Activated CD4-positive, alpha-beta T cell treated with anti-CD3 and anti-CD28 coated beads, Interleukin-2, amount 50 U/mL, for 48 hours (primary cell): ENCODE measurements at places on chromosomes 3 and 15.

- DNase-seq, result no peak
Observed at GRCh38 chr3:171867981-171868380, 24.8 kb downstream of the TMEM212 start.

- no peak for DNase-seq
Observed at GRCh38 chr15:85658816-85659215, 135.9 kb downstream of the KLHL25 start.

DNA sequence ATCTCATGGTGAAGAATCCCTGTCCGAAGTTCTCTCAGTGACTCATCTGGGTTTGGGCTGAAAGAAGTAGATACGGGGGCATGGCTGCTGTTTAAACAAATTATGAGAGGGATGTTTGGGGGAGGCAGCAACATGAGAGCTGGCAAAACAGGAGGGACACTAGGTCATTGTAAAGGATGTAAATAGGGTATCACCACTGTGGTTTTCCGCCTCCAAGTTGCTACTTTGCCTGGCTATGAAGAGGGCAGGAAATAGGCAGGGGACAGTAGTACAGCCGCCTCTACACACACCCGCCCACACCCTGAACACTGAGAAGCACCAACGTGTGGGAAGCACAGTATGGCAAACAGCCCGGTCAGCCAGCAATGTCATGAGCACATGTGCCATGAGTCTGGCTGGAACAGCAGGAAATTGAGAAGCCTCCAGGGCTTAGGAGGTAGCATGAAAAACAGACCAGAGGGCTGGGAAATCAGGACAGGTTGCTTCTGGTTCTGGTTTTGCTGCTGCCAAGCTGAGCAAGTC, 17.1 kb downstream of the HEXA start:
- peak; percentile 7 for DNase-seq

GRCh38 chr15:66757030-66757429, 55.0 kb downstream of the SMAD6 start:
- DNase-seq, result no peak

GRCh38 chr3:55939287-55939686, 452.2 kb upstream of the WNT5A start:
- no peak for DNase-seq

- DNase-seq, result no peak
Observed at GRCh38 chr3:30914696-30915095, 20.2 kb upstream of the GADL1 start.

DNA sequence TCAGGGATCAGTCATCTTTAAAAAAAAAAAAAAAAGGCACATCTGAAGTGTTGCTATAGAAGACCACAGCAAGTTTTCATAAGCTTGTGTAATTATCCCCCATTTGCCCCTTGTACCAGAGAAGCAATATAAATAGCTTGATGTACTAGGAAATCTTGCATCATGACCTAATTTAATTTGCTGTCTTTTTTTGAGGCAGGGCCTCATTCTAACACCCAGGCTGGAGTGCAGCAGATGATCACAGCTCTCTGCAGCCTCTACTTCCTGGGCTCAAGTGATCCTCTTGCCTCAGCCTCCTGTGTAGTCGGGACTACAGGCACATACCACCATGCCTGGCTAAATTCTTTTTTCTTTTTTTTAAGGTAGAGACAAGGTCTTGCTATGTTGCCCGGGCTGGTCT, 88.7 kb downstream of the ARIH1 start:
- DNase-seq, result no peak

GRCh38 chr3:48858709-48859108, 11.0 kb upstream of the PRKAR2A start:
- no peak for DNase-seq

- DNase-seq, result no peak
Observed at GRCh38 chr15:39667382-39668127, 86.7 kb downstream of the THBS1 start.

DNA sequence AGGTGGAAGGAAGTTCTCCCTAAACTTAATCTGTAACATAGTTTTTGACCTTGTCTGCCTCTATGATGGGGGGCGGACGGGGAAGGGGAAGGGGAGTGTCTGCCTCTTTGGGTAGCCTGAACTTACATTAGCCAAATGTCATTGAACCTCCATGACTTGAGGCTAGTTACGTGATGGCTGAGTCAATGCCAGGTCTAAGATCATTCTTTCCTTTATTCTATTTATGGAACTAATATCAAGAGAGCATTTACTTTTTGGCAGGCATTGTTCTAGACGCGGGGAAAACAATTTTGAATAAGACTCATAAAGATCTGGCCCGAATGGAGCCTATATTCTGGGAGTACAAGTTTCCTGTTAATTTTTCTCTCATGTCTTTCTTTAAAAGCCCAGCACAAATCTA, 340.7 kb upstream of the C2CD4B start:
- no peak for DNase-seq

GRCh38 chr3:187570776-187571175, 99.4 kb downstream of the SST start:
- DNase-seq, result no peak

GRCh38 chr3:32310336-32310735, 71.9 kb downstream of the CMTM8 start:
- DNase-seq, result no peak

DNA sequence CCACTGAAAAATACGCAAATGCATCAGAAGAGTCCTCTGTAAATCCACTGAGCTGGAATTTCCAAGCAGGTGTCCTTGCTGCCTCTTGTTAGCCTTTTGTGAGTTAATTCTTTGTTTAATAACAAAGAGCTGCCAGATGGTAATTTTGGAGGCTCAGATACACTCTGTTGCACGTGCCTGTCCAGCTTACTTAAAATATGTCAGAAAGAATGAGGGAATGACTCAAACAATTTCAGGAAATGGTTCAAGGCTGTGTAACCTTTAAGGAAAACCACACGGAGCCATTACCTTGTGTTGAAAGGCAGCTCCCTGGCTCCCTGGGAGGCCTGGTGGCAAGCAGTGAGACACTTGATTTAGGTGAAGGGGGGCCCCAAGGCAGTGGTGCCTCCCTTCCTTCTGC, 302.2 kb upstream of the CTDSPL start:
- DNase-seq, result no peak

DNA sequence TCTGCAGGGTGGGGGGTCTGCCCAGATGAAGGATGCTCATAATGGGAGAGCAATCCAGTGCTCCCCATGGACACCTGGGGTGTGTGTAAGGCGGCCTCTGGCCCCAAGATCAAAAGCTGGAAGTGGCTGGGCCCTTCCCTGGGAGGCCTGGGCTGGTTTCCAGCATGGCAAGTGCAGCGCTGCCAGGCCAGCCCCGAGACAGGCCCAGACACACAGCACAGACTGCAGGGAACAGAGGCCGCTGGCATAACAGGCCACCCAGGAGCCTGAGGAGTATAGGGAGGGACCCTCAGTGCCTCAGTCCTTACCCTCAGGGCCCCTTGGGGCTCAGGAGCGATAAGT, 10.0 kb downstream of the ITPKA start:
- no peak for DNase-seq

DNA sequence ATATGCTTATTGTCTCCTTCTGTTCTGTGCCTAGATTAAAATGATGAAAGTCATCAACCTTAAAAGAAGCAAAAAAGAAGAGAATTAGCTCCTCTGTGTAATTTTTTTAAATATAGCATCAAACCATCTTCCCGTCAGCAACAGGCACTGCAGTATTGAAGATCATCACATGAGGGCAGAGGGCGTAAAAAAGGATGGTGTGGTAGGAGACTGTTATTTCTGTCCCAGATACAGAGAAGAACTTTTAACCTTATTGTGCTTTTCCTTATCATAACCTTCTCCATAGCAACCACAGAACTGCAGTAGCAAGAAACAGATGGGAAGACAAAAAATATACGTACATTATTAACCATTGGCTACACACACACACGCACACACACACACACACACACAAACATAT, 88.8 kb downstream of the IGSF11 start:
- no peak for DNase-seq

- no peak for DNase-seq
Observed at GRCh38 chr15:101110681-101111569, 140.9 kb downstream of the CHSY1 start.

DNA sequence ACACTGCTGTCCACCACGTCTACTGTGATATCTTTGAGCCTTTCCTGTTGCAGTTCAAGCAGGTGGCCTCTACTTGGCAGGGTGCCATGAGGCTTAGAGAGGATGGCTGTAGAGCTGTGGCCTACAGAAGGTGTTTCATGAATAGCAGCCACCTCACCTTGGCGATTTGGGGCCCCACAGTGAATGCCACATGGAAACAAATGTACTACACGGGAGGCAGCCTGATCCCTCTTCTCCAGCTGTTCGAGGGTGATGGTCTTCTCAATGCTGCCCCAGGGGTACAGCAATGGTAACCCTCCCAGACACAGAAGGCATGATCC, 70.7 kb downstream of the FAM43A start:
- no peak for DNase-seq

DNA sequence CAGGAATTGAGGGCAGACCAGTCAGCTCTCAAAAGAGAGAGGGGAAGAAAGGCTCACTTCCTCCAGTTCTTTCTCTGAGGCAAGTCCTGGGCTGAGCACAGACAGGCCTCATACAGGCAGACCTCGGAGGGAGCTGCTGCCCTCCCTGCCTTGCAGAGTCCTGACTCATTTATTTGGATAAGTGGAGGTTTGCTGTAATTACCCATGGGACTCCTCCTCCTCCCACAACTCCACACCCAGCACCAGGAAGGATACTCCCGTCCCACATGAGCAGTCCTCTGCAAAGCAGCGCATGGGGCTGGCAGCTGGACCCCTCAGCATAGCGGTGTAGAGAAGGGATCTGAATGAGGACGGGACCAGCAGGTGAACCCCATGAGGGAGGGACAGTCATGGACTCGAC, 13.4 kb upstream of the SCN10A start:
- DNase-seq, result no peak

DNA sequence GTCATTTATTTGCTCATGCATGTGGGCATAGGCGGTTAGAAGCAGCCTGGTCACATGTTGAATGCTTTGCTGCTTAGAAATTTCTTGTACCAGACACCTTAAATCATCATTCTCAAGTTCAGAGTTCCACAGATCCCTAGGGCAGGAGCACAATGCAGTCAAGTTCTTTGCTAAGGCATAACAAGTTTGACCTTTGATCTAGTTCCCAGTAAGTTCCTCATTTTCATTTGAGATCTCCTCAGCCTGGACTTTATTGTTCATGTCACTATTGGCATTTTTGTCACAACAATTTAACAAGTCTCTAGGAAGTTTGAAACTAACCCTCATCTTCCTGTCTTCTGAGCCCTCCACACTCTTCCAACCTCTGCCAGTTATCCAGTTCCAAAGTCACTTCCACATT, 22.8 kb downstream of the HGD start:
- DNase-seq, result no peak

DNA sequence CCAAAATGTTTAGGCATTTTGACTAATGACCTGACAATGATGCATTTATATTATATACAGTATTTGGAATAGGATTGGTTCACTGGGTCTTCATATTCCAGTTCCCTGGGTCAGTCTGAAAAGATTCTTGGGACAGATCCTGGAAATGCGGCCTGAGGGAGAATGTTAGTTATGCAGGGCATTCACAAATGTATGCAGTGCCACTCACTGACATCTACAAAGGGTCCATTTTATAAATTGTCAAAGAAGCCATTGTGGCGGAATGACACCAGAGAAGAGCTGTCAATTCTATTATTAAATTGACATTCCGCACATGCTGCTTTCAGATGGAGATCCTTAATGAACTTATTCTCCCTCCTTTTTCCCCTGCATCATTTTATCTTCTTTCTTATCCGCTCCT, 176.6 kb downstream of the VGLL3 start:
- no peak for DNase-seq

DNA sequence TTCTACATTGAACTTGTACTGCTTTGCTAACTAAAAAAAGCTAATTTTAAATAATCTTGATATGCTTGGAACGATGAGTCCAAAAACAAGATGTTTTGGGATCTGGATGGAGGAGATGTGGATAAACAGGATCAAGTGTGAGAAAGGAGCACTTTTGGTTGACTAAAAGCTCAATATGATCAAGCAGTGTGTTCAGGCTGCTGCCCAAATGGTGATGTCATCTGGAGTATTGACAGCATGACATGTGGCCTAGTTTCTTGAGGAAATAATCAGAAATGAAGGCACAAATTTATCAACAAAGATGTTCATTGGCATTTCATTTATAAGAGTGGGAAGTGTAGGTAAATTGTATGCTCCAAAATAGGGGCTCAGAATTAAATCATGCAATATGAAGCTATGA, 161.2 kb downstream of the SOX2 start:
- DNase-seq, result no peak

DNA sequence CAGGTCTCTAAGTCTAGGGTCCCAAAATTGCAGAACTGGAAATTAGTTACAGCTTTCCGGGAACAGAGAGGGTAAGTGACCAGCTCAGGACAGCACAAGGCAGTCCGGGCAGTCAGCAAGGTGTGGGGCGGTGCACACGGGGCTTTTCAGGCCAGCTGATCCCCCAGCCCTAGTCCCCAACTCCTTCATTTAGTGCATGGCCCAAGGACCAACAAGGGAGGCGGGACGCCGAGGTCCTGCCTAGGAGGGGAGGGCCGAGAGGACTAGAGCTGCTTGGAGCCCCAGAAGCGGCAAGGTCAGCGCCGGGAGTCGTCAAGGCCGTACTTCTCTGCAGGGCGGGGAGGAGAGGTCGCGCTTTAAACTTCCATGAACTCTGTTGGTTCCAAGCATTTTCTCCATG, 2.0 kb upstream of the PDE8A start:
- DNase-seq, result no peak

GRCh38 chr15:61598655-61599054, 369.6 kb upstream of the RORA start:
- no peak for DNase-seq

GRCh38 chr3:19147905-19148767, at the start of gene KCNH8:
Gene KCNH8, plus strand, starts transcription at chr3:19148510. Its CDS starts 210 bp downstream, at chr3:19148720.
- DNase-seq, result peak; percentile 19

DNA sequence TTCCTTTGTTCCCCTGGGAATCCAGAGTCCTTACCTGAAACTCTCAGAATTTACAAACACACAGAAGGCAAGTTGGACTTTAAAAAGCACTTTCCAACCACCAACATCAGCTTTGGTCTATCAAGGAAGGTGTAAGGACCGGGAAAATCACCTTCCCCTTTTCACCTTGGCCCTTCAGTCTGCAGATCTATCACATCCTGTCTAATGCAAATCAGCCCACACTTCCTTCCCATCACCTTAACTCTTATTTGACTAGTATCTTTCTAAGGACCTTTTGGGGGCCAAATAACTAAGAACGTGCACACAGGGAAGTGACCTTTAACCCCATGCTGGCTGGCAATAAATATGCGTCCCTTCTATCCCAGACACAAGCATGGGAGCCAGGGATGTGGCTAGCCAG, 320.6 kb downstream of the ARRDC4 start:
- DNase-seq, result no peak

- no peak for DNase-seq
Observed at GRCh38 chr3:134535186-134535970, 49.5 kb downstream of the CEP63 start.
